Fibroblast of skin of abdomen (primary cell): ENCODE measurements at places on chromosomes 16 and 17.

- DNase-seq = peak; percentile 58
Measured at GRCh38 chr16:75244225-75244809, 7.1 kb downstream of the BCAR1 start.

DNA sequence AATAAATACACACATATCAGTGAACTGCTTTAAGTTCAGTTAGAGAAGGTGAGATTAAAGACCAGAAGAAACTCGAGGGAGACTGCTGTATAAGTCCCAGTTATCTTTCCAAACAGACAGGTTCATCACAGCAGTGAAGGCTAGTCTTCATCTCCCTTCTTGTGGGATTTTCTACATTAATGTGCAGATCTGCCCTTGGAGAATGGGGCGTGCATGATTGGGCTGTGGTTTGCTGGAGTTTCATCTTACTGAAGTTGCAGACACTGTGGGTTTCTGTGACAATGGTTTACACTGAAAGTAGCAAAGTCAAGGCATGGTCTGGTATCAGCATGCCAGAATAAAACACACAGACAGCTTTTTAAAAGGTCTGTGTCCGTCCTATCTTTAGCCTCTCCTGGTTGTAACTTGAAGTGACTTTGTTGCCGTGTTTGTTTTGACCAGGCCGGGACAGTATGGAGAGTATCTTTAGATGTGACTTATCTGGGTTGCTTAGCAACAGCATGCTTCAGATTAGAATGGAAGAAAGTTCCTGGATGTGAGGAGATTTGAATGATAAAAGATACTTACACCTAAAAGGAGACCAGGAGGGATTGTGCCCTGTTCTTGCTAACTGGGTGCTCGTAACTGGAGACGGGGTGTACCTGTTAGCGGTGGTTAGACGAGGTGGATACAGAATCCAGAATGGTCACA, 16.1 kb downstream of the NAA60 start:
- DNase-seq = no peak

GRCh38 chr16:23729503-23730424, 16.7 kb upstream of the ERN2 start:
- peak; percentile 35 for DNase-seq

- no peak for DNase-seq
Measured at GRCh38 chr17:15967706-15968399, 22.9 kb downstream of the ADORA2B start.

DNA sequence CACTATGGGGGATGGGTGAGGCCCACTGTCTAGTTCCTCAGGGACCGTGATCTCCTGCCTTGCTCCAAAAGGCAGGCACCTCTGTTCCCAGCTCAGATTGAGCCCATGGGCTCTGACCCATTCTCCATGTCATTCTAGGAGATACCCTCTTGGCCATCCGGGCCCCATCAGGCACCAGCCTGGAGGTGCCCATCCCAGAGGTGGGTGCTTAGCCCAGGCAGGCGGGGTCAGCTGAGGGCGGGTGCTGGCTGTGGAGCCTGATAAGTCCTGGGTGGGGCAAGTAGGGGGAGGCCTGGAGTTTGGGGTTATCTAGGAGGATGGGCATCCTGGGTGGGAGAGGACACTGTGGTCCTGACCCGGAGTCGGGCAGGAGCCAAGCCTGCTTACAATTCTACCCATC, 2.3 kb downstream of the E2F4 start:
- DNase-seq = no peak

GRCh38 chr17:57785022-57785421, 39.9 kb upstream of the CCDC182 start:
- DNase-seq = no peak

DNA sequence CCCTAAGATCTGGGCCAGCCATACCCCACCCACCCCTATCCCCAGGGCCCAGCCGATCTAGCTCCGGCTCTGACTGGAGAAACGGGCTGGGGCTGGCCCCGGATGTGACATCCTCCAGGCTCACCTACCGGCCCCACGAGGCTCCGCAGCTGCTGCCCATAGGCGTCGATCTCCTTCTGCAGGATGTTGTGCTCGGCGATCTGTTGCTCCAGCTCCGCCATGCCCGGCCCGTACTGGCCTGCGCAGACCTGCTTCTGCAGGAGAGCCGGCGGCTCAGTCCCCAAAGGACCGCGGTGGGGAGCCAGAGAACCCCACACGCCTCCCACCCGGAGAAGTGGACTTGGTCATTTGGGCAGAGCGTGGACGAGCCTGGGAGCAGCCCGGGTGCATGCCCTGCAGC, 4.8 kb downstream of the EVPL start:
- DNase-seq = no peak

DNA sequence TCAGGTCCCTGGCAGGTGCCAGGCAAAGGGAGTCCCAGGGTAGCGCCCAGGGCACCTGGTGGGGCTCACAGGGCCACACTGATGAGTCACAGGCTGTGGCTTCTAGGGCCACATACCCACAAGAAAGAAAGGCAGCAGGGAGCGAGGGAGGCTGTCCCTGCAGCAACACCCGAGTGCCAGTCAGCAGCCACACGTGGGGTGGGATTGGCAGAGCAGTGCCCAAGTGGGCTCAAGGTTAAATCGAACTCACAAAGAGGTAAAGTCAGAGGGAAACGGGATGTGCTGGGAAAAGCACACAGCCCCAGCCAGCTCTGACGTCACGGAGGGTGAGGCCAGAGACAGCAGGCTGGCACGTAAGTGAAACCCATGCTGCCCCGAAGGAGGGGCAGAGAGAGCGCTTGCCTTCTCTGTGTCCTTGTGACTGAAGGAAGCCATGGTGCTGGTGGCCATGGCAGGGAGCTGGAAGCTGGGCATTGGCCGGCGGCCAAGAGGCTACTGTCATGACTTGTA, 33.8 kb downstream of the FA2H start:
- no peak for DNase-seq

DNA sequence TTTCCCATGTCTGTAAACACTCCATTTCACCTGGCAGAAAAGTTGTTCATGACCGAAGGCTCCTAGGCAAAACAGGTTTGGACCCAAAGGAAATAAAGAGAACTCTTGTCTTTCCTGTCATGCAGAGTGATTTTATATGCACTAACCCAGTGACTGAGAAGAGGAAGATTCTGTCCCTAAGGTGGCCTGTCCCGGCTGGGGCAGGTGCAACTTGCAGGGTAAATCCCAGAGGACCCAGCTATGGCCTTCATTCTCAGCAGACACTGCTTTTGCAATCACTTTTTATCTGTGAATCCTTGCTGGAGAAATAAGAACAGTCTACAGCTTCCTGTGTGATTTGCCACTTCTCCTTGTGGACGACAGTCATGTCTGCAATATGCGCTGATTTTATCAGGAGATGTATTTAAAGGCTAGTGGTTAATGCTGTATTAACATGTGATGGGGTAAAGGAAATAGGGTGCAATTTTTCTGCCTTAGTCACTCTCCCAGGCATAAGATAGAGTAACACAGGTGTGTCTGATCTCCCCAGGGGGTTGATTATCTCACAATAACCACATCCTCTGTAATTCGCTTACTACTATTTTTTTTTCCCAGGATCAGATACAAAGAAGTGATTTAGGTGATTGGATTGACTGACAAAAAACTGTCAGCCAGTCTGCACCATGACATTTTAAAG, 696.8 kb upstream of the SOX9 start:
- DNase-seq = peak; percentile 57

DNA sequence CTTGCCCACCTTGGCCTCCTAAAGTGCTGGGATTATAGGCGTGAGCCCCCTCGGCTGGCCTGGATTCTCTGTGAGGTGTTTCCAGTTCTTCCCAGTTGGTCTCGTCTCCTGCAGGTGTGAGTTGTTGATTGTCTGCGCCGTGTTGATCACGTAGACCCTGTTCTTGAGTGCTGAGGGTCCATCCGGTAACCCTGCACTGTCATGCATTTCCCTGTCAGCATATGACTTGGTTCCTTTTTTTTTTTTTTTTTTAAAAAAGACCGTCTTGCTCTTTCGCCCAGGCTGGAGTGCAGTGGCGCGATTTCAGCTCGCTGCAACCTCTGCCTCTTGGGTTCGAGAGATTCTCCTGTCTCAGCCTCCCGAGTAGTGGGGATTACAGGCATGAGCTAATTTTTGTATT, 17.3 kb downstream of the MGRN1 start:
- DNase-seq = no peak

DNA sequence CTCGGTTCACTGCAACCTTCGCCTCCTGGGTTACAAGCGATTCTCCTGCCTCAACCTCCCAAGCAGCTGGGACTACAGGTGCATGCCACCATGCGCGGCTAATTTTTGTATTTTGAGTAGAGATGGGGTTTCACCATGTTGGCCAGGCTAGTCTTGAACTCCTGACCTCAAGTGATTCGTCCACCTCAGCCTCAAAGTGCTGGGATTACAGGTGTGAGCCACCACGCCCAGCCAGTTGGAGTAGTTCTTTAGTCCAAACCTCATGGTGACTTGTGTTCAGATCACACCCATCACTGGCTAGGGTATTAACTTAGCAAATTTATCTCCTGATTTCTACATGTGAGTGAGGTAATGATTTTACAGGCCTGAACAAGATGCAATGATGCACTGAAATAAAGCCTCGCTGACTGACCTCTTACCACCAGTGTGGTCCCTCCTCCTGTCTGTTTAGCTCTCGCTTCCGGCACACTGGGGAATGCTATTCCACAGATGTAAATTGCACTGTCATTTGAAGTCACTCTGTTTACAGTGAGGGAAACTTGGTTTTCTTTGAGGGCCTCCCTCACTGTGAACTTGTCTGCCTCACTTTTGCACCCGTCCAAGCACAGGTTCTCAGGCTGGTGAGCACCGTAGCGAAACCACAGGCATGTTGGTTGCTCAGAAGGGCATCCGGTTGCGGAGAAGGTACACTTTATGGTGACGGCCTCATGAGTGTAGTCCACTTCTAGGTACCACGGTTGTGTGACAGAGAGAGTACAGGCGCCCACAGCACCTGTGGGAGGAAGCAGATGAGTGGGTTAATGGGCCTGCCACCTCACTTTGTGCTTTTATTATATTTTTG, 5.5 kb downstream of the IGSF6 start:
- no peak for DNase-seq

DNA sequence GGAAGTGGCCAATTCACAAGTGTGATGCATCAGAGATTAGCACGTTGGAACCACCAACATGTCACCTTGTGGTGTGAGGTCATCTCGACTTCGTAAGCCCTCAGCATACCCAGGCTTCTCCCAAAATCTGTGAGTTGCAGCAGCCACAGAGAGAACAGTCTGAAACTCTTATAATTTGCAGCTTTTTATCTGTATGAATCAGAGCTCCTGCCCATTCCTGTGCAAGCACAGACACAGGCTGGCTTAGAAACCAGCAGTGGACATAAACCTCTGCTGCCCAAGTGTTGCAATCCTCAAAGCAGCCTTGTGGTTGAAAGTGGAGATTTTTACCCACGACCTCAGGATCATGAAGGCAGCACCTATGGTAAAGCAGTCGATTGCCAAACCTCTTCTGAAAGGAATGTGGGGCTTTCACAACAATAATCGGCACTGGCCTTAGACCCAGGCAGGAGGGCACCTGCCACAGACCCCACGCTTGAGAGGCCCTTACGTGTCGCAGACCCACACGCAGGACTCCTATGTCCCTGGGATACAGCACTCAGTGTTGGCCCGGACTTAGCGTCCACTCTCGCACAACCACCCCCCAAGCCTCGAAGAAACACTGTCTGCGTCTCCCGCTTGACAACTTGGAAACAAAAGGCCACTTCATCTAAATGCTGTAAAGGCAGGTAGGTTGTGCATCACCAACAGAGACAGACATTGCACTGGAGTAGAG, 24.5 kb upstream of the OSGIN1 start:
- DNase-seq = peak; percentile 49

DNA sequence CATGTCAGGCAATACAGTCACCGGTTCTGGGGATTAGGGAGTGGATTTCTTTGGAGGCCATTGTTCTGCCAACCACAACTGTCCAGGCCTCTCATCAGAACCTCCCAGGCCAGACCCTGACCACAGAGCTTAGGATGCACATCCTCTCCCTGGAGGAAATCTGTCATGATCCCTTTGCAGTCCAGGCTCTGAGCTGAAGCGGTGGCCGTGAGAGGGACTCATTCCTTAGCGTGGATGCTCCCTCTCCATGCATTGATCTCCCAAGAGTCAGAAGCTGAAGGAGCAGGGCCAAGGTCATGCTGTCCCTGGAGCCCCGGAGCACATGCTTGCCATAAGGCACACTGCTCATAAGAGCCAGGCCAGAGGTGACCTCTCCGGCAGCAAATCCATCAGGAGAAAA, 181.4 kb downstream of the COPRS start:
- no peak for DNase-seq

- DNase-seq = no peak
Measured at GRCh38 chr16:49545741-49546448, 172.3 kb downstream of the C16orf78 start.

DNA sequence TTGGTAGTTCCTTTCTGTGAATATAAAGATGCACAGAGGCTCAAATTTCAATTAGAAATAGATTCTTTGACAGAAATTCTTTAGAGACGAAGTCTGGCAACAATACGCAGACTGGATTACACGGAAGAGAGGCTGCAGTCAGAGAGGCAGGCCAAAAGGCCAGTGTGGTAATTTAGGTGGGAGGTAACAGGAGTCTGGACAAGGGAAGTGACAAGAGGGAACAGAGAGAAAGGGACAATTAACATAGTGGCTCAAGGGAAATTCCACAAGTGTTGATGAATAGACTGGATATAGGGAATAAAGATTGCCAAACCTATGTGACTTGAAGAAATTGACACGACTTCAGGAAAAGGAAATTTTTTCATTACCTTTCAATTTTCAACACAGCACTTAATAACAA, 54.6 kb downstream of the STX8 start:
- no peak for DNase-seq

DNA sequence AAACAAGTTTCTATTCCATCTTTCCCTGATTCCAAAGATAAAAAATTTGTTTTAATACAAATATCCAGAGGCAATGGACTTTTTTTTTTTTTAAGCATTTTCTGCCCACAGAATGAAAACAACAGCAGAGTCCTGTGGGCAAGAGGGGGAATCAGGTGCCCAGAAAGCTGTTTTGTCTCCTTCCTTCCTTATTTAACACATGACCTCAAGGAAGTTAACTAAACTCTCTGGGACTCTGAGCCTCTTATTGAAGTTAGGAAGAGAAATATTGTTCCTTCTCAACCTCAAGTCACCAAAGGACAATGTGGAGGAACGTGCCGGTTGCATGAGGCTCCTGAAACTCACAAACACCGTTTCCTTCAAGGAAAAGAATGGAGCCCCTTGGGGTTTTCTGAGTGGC, 34.9 kb downstream of the LITAF start:
- DNase-seq = no peak

DNA sequence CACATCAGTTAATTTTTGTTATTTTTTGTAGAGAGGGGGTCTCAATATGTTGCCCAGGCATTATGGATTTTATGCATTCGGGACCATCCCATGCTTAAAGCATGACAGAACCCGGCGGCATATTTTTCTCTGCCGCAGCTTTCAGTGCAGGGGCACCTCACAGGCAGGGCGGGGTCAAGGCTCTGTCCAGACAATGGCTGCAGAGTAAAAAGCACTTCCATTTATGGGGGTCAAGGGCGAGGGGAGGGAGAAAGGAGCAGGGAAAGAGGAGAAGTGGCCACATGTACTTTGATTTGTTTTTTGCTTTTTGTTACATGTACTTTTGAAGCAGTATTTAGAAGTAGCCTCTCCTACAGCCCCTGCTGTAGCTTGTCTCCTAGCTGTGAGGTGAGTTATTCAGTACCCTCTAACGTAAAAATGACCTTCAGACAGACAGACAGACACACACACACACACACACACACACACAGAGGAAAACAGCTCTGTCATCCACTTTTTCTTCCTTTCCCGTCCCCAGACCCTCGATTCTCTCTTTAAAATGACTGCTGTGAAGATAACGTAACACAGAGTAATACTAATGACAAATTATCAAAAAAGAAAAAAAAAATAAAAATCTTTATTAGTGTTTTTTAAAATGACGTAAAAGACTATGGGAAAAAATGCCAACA, 856 bp upstream of the SCPEP1 start:
- DNase-seq = no peak
